ENCODE measurements at places on chromosomes 1 and 21.

DNA sequence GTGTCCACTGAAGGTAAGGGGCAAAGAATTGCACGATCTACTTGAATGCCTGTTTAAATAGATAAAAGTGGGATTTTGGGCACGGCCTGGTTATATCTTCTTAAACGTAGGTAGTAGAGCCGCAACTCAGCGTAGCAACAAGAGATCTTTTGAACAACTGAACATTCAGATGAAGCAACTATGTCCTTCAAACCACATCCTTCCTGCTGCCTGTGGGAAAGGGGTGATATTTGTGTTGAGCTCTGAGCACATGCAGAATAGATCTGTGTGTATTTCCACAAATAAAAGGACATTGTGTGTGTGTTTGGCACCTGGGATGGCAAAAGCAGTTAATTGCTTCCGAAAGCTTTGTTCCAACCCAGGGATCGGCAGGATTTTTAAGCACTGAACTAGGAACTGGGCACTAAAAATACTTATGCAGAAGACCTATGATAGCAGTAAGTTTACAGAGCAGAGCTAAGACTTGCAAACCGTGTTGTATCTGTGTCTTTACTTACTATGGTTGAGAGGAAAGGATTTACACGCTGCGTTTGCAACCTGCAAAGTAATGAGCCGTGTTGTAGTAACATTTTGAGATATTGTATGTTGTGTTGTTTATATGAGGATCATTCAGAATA is 333.4 kb downstream of the CHRM3 start:
- DNase-seq: peak; percentile 45

- no peak for DNase-seq
Observed at GRCh38 chr1:196897158-196897828, 9.4 kb downstream of the CFHR4 start.

- DNase-seq: no peak
Observed at GRCh38 chr1:230280054-230280795, 145.9 kb downstream of the PGBD5 start.

- no peak for DNase-seq
Observed at GRCh38 chr1:212928323-212929291, 21.7 kb upstream of the VASH2 start.

- no peak for DNase-seq
Observed at GRCh38 chr1:156073740-156074139, 8.5 kb downstream of the MEX3A start.

GRCh38 chr1:180424848-180425457 is 77.4 kb downstream of the ACBD6 start:
- DNase-seq: no peak

DNA sequence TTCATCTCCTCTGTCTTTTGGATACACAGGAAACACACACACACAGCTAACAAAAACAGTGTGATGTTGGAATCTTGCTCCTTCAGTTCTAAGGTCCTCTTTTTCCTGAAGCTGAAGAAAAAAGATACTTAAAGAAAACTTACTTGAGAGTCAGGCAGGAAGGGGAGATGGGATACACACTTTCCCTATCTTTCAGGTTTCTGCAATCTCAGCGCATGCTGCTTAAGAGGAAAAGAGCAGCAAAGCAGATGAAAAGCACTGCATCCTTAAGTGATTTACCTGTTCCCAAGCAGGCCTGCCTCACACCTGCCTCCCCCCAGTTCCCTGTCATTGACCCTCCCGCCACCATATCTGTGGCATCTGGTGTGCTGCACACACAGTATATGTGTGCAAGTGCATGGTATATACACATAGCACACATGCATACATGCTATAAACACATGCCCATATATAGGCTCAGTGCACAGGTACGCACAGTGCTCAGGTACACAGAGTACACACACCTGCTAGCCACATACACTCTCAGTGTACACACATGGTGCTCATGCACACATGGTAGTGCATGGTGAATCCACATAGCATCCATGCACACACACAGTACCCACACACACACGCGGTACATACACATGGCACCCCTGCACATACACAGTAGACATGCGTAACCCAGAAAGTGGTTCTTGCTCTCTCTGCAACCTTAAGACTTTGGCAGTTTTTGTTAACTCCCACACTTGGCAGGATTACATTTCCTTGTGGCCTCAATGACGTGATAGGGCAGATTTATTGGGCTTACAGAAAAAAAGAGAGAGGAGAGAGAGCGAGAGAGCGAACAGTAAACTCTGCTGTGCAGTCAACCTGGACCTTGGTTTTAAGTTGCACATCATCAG is 166.9 kb downstream of the TOMM20 start:
- DNase-seq: no peak

GRCh38 chr1:39150779-39151178 is 53.7 kb upstream of the MACF1 start:
- no peak for DNase-seq

GRCh38 chr1:101444381-101444780 is 207.6 kb downstream of the S1PR1 start:
- DNase-seq: no peak

- DNase-seq: no peak
Observed at GRCh38 chr1:44911026-44911425, 68.0 kb upstream of the PTCH2 start.

DNA sequence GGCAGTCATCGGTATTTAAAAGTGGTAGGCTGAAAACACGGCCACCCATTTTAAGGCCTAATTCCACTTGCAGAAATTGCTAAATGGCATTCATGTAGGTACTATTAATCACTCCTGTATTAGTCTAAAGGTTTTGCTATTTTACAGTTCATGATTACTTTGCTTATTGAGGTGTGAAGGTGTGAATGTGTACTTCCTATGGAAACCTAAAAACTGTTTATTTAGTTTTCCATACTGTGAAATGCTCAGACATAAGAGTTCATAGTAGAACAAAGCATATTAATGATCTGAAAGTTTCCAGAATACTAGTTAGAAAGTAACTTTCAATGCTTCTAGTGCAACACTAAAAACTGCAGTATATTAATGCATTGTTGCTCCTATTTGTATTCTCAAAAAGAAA is 69.8 kb downstream of the ITGB3BP start:
- DNase-seq: no peak

DNA sequence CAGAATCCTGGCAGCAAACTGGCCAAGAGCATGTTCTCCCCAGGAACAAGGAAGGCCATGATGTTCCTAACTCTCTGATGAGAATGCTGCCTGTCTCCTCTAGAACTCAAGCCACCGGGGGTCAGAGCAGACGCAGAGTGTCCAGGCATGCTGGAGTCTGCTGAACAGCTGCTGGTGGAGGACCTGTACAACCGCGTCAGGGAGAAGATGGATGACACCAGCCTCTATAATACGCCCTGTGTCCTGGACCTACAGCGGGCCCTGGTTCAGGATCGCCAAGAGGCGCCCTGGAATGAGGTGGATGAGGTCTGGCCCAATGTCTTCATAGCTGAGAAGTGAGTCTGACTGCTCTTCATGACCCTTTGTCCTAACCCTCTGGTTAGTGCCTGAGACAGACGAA is 23.4 kb downstream of the STYXL2 start:
- DNase-seq: no peak
